Eye (tissue), 1 donor: ENCODE measurements at places on chromosomes 11 and 22.
A peak's percentile ranks its signal among the peaks of the same experiment; 100 is the strongest.

DNA sequence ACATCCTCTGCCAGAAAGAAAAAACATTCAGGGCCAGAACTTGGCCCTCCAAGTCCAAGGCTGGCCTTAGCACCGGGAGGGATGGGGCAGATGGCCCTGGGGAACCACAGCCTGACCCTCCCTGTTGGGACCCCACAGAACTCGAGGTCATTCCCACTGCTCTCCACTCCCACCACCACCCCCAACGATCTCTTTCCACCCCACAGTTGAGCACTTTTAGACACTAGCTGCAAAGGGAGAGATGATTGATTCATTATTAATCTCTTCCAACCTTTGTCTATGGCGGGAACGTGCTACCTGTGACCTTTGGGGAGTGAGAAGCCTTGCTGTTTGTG is 869.7 kb downstream of the BRD1 start:
- no peak for DNase-seq

- DNase-seq: no peak
Measured at GRCh38 chr22:47233316-47234243, 471.1 kb downstream of the TBC1D22A start.

DNA sequence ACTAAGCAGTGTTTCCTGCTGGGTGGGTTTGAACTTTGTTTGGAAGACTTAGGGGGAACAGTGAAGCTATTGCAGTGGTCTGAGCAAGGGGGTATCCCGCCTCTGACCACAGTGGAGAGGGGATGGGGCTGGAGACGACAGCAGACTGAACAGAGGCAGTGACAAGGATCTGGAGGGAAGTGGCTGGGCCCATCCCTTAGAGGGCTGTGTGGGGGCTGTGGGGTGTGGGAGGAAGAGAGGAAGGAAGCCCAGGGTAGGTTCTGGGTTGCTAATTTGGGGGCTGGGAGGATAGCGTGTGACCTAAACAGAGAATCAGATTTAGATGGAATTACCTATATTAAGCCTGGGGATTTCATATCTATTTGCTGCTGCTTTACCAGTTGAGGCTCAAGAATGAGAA is 70.7 kb downstream of the BMAL1 start:
- DNase-seq: no peak

DNA sequence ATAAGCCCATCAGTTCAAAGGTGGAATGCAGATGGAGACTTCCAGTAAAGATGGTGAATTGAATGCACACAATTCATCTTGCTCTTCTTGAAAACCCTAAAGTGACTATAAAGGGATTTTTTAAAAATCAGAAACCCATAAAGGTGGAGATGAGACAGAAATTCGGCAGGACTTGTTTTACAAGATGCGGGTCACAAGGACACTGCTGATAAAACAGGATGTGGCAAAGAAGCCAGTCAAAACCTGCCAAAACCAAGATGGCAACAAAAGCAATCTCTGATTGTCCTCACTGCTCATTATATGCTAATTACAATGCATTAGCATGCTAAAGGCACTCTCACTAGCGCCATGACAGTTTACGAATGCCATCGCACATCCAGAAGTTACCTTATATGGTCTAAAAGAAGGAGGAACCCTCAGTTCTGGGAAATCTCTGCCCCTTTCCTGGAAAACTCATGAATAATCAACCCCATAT is 137.1 kb downstream of the NECTIN1 start:
- no peak for DNase-seq

DNA sequence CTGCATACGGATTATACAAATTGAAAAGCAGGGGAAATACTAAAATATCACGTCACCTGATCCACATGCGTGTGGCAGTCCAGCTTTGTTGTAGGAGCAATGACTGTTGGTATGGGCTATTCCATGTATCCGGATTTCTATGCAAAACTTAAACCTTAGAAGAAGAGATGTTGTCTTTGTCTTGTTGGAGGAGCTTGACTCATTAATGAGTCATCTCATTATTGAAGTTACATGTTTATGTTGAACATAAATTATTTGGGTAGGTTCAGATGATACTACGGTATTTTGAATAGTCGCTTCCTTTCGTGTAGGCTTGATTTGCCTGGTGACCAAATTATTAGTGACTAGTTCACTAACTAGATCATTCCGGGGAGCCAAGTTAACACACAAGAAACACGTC is 806 bp upstream of the SAAL1 start:
- no peak for DNase-seq

GRCh38 chr11:33706966-33707365 is 6.3 kb upstream of the C11orf91 start:
- DNase-seq: no peak

DNA sequence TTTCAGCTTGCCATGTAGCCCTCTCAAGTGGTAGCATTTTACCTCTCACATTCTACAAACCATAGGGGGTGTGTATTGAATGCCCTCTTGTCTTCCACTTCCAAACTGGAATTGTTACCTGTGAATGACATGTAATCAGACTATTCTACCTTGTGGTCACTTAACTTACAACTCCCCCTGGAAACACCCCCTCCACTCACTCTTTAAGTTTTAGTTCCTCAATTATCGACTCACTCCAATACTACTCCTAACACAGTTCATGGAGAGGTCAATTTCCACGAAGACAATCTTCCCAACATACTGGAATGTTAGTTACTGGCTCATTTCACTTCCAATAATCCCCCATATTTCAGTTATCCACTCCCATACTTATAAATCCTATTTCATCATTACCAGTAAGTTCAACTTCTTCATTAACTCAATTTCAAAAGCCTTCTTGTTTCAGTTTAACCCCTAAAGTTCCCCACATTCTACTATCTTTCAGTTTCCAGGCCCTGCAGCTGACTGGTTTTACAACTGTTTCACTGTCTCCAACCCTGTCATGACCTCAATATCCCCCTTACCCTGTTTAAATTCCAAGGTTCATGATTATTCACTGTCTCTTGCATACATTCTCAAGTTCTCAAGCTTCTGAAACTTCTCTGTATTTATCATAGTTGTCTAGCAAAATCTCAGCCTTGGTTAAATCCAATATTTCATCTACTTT is 92.5 kb downstream of the C11orf87 start:
- DNase-seq: no peak

DNA sequence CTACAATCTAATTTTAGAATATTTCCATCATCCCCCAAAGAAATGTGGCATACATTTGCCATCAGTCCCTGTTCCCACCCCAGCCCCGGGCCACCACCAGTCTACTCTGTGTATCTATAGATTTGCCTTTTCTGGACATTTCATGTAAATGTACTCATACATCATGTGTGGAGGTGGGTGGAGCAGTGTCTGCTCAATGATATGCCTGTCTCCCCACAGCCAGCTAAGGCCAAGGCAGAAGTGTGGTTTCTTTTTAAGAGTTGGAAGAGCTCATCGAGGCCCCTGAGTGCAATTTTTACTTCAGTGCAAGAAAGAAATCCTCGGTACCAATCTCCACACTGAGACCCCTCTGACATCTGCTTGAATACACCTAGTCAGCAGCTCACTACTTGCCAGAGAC is 80.5 kb downstream of the TP53I11 start:
- DNase-seq: no peak

- peak; percentile 60 for DNase-seq
Measured at GRCh38 chr22:38452373-38453065, 2.5 kb downstream of the KCNJ4 start.

GRCh38 chr22:48153726-48154125 is 1391.3 kb downstream of the TBC1D22A start:
- DNase-seq: no peak

- DNase-seq: no peak
Measured at GRCh38 chr11:99154277-99154676, 133.5 kb downstream of the CNTN5 start.

GRCh38 chr22:35089139-35089538 is 23.2 kb downstream of the ISX start:
- no peak for DNase-seq

DNA sequence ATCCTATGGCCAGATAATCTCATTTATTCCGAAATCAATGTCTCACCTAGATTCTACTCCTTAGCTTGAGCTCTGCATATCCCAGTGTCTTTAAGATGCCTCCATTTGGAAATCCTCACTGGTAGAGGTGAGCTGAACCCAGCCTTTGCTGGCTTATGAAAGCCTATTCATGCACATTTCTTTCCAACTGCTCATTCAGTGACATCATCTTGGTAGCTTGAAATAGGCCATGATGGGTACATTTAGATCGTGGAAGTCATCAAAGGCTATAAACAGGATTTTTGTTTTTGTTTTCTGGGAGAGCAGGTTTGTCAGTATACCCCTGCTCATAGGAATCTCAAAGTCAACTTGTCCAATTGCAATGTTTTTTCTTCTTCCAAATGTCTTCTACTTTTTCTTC is 6.0 kb downstream of the NXPE1 start:
- DNase-seq: no peak

DNA sequence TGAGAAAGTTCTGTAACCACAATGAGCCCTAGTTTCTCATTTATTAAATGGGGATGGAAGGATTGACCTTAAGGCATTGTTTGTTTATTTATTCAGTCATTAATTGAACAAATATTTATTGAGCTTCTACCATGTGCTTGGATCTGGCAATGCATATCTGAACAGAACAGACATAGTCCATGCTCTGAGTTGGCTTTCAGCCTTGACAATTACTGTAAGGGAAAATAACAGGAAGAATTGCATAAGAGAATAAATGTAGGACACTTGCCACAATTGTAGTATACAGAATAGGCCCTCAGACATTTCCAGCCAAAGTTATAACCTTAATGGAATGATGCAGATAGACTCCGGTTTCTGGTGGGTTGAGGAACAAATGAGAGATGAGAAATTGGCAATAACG is 160.5 kb upstream of the TTC12 start:
- no peak for DNase-seq

GRCh38 chr11:111982019-111982464 is 43.2 kb upstream of the DLAT start:
- peak; percentile 77 for DNase-seq

DNA sequence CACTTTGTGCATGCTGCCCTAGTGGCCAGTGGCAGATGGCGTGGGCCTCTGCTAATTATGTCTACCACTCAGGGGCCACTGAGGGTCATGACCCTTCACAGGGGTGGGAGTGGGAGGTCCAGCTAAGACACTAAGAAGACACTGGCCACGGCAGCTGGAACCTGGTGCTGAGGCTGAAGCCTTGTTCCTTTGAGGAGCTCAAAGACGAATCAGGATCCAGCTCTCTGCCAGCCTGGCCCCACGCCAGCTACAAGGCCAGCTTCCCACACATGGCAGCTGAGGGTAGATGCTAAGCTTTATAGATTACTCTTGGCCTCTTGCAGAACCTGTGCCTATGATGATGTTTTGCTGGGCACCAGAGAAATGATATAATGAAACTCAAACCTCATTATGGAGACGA is 226.3 kb downstream of the DSCAML1 start:
- no peak for DNase-seq

GRCh38 chr11:73381589-73381988 is 5.4 kb downstream of the RELT start:
- DNase-seq: no peak

- DNase-seq: peak; percentile 51
Measured at GRCh38 chr11:27394781-27395228, 31.8 kb upstream of the CCDC34 start.

GRCh38 chr22:42188808-42189447 is 58.3 kb upstream of the CYP2D6 start:
- no peak for DNase-seq

DNA sequence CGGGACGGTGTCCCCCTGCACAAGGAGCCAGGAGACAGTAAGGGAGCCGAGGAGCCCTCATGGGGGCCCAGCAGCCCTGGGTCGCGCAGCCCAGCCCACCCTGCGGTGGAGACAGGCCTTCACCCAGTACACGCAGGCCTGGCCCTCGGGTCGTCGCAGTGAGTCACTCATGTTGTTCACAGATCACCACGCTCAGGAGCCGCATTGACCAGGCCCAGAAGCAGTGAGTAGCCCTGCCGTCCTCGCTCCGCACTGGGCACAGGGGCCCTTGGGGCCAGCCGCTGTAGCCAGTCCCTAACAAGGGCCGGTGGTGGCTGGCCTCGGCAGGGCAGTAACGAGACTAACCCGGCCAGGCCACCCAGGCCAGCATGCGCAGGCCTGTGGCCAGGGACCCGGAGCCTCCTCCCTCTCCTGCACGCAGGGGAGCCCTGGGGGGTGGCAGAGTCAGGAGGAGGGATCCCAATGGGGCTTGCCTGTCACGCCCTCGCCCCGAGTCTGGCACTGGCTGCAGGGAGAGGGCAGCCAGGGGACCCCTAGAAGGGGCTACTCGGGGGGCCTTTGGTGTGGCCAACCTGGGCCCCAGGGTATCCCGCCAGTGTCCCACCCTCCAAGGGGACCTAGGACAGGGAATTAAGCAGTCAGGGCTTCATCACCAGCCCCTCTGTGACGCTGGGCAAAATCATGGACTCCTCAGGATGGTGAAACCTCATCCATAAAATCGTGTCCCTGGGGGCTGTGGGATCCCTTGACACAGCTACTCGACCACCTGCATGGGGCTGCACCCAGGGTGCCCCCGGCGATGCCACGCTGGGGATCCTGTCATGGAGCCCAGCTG is 10.1 kb upstream of the MRPL23 start:
- no peak for DNase-seq

DNA sequence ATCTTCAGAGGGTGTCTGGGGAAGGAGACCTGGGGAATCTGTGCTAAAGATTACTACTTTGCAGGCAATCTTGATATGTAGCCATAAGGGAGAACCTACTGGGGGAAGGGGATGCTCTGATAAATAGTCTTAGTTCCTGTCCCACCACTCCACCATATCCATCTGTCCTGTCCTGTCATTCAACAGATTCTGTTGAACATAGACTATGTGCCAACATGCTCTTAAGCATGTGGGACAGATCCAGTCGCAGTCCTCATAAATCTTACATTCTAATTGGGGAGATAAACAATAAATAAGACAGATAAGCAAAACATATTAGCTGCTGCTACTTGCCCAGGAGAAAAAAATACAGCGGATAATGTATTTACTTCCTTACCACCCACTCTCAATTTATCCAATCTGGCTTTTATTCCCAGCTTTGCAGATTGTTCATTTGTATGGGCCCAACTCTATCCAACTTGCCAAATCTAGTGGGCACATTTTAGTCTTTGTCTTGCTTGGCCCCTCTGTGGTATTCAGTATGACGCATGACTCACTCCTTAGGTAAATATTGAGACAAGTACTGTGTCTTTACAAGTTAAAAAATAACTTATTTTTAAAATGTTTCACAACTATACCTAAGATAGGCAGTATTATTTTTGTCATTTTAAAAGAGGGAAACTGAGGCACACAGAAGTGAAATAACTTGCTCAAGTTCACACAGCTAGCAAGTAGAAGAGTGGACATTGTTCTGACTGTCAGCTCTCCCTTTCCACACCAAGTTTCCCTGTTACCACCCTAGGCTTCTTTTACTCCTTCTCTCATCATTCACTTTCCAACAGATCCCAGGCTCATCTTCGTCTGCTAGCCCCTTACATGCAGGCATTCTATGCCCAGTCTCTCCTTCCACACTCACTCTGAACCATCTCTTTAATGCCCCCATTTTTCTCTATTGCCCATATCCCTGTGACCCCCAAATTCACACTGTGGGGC is 133.6 kb upstream of the SESN3 start:
- no peak for DNase-seq
